ENCODE measurements at places on chromosomes 4 and X. TPM values are rescaled to one million over a fixed set of nuclear protein-coding genes. Genes with fewer than 3 reads are reported as not detected.

DNA sequence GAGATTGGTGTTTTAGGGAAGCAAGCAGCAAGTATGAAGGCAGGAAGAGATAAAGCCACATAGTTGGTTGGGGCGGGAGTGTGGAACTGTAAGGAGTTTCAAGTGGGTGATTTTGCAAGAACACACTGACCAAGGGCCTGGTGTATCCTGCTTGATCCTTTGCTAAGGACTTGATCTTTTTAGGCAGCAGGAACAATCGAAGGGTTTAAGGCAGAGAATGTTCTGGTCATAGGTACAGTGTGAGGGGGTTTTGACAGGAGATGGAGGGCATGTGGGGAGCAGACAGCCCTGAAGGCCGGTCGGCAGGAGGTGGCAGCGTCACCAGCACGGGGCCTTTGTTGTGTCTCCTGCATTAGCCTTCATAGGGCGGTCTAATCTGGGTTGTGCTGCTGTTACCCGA is 54.7 kb downstream of the FAM193A start:
- H3K36me3 ChIP-seq: no peaks in the 10 kb centered on the region
- H3K4me3 ChIP-seq: no peak overlapping the region
- no peak overlapping the region for H3K27ac ChIP-seq
- no peak for DNase-seq
- H3K27me3 ChIP-seq: no peaks in the 10 kb centered on the region

The ARMCX4 gene
- total RNA-seq: 16.5 TPM

DNA sequence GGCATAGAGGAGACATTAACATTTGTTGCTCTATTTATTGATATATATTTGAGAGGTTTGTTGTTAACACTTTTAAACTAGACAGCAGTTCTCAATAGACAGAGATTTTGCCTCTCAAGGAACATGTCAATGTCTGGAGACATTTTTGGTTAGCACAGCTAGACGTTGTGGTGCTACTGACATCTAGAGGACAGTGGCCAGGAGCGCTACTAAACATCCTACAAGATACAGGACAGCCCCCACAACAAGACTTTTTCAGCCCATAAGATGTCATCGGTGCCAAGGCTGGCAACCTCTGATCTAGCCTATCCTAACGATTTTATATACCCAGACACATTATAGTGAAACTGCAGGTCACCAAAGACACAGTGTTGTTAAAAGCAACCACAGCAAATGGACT is 18.4 kb upstream of the CTSO start:
- no peak overlapping the region for H3K4me3 ChIP-seq
- H3K36me3 ChIP-seq: no peaks in the 10 kb centered on the region
- no peaks in the 10 kb centered on the region for H3K27me3 ChIP-seq

DNA sequence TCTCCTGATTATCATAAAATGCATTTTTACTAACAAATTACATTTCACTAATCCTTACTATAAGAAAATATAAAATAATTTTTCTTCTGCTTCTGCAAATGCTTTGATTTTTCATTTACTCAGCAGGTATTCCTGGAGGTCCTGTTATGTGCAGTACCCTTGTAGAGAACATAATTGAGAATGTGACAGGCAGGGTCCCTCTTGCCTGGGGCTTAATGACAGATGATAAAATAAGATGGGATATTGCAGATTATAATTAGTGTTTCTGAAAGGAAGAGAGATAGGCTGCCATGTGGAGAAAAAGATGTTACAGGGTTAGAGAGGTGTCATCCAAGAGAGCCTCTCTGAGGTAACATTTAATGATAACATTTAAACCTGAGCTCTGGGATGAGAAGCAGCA is 128.9 kb downstream of the MAD2L1 start:
- H3K27me3 ChIP-seq: no peaks in the 10 kb centered on the region
- H3K36me3 ChIP-seq: no peaks in the 10 kb centered on the region
- DNase-seq: no peak
- H3K27ac ChIP-seq: no peak overlapping the region

DNA sequence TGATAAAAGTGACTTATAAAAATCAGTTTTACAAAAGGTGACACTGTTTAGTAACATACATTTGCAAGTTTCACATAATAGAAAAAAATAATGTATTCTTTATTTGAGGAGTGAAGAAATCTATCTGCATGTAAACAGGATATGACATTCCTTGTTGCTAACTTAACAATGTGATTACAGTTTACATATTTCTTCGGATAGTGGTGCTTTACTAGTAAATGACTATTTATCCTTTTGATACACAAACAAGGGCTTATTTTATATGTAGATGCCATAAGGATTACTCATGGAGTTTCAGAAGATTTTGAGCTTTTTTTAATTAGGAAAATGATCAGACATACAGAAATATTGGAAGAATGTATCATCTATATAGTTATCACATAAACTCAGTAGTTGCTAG is 126.5 kb downstream of the SLIT2 start:
- no peaks in the 10 kb centered on the region for H3K4me1 ChIP-seq
- H3K27me3 ChIP-seq: no peaks in the 10 kb centered on the region
- no peaks in the 10 kb centered on the region for H3K36me3 ChIP-seq
- no peak overlapping the region for H3K27ac ChIP-seq

GRCh38 chr4:37675587-37676290 is 10.4 kb downstream of the RELL1 start:
- no peaks in the 10 kb centered on the region for H3K36me3 ChIP-seq
- H3K4me3 ChIP-seq: no peak overlapping the region
- peaks cover 54% of the 10 kb centered on the region for H3K4me1 ChIP-seq
- no peaks in the 10 kb centered on the region for H3K27me3 ChIP-seq
- no peak overlapping the region for H3K27ac ChIP-seq

DNA sequence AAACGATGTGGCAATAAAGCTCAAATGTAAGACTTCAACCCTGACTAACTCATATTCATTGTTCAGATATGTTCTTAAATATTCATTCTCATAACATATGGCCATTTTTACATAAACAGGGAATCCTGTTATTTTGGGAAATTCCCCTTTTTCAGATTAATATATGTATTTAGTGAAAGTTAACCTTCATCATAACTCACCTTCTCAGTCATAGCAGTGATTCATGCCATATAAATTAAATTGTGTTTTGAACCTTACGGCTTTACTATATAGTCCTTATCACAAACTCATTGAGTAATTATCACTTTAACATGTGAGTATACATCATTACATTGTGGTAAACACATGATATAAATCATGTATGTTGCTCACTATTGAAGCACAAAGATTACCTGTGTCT is 392.5 kb upstream of the TRAM1L1 start:
- H3K4me1 ChIP-seq: no peaks in the 10 kb centered on the region
- DNase-seq: no peak
- H3K27me3 ChIP-seq: no peaks in the 10 kb centered on the region

DNA sequence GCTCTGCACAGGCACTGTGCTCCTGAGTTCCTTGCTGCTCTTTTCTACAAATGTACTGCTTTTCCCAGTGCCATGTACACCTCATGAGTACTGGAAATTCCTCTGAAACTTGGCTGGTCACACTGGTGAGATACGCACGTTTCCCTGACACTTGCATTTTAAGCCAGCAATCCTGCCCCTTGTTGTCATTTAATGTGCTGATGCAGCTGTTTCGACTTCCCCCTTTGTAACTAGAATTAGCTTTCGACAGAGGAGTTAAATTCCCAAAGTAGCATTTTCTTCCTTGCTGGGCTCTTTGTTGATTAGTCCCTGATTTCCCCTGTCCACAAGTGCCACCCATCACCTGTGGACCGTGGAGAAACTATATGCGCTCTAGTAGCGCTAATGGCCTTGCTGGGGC is 77.5 kb downstream of the IQCM start:
- H3K27ac ChIP-seq: no peak overlapping the region
- no peak for DNase-seq
- H3K4me1 ChIP-seq: no peaks in the 10 kb centered on the region
- no peak overlapping the region for H3K4me3 ChIP-seq
- no peaks in the 10 kb centered on the region for H3K36me3 ChIP-seq
- no peaks in the 10 kb centered on the region for H3K27me3 ChIP-seq

The KLHL5 gene
- total RNA-seq: 27.0 TPM

The RAB41 gene
- total RNA-seq: not detected

- no peaks in the 10 kb centered on the region for H3K4me1 ChIP-seq
- no peaks in the 10 kb centered on the region for H3K36me3 ChIP-seq
- no peak overlapping the region for H3K4me3 ChIP-seq
- H3K27me3 ChIP-seq: no peaks in the 10 kb centered on the region
- DNase-seq: no peak
- H3K27ac ChIP-seq: no peak overlapping the region
Measured at GRCh38 chr4:144739511-144740033, 93.6 kb downstream of the HHIP start.

The NAT8L gene
- total RNA-seq: 1.7 TPM

DNA sequence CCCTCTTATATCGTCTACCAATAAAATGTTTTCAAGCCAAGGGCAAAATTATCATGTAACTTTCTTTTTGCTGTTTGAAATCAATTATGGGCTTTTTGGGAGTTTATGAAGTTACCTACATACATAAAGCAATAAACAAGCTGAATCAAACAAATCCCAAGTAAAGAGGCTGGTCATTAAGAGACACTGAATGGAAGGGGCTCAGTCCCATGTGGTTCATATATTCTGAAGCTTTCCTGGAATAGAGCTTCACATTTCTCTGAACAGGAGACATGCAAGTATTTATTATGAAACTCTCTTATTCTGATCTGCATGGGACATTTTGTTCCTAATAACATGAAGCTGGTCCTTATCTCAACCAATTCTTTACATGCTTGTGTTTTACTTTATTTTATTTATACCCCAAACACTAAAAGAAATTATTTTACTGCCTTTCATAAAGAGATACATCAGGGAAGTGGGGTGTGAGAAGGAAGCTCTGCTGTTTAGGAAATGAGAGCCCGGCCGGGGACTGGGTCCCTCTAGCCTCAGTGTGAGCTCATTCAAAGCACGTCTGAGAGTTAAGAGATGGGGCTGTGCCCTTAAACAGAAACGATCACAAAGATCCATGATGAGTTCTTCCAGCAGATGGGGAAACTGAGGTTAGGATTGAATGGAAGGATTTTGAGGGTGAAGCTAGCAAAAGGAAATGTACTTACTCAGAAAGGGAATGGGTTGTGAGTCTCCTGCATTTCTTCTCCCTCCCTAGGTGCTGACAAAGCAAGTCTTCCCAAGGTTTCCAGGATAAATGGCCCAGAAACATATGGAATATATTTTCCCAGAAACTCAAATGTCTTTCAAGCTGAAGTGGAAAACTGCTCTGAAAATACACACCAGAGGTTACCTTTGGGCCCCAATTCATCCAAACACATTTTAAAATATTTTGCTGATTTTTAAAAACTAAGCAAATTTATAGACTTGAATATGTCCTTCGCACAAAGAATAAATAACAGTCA is 93.1 kb upstream of the LNX1 start:
- H3K36me3 ChIP-seq: no peaks in the 10 kb centered on the region
- H3K27ac ChIP-seq: peak overlapping the region; percentile 3
- H3K4me3 ChIP-seq: no peak overlapping the region
- no peaks in the 10 kb centered on the region for H3K27me3 ChIP-seq
- DNase-seq: no peak

The BANK1 gene
- total RNA-seq: 1.5 TPM

- no peak overlapping the region for H3K4me3 ChIP-seq
- H3K4me1 ChIP-seq: no peaks in the 10 kb centered on the region
- no peak for DNase-seq
Measured at GRCh38 chrX:57640674-57641016, 39.4 kb downstream of the NLRP2B start.

DNA sequence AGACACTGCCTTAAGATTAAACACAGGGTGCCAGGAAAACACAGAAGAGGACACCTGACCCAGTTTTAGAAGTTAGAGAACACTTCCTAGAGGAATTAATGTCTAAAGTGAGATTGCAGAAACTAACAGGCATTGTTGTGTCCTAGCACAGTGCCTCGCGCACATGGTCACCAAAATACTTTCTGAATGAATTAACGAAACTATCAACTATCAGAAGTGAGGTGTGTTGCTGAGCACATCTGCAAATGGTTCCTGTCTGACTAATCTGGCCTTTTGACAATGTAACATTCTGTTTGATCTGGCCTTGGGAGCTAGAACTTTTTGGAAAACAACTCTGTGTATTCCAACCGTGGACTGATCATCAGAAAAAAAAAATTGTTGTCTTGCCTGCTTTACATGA is 556.8 kb upstream of the LCORL start:
- H3K4me3 ChIP-seq: no peak overlapping the region
- no peak for DNase-seq
- H3K27me3 ChIP-seq: no peaks in the 10 kb centered on the region

The TECRL gene
- not detected for total RNA-seq

The GPR82 gene
- not detected for total RNA-seq

GRCh38 chr4:94676970-94677369 is 80.8 kb upstream of the BMPR1B start:
- no peak overlapping the region for H3K4me3 ChIP-seq
- H3K27ac ChIP-seq: no peak overlapping the region
- no peaks in the 10 kb centered on the region for H3K4me1 ChIP-seq
- no peaks in the 10 kb centered on the region for H3K36me3 ChIP-seq

GRCh38 chr4:108052558-108053120 is 63.0 kb downstream of the HADH start:
- H3K4me3 ChIP-seq: no peak overlapping the region
- no peak for DNase-seq
- H3K27me3 ChIP-seq: no peaks in the 10 kb centered on the region
- H3K4me1 ChIP-seq: peaks cover 3% of the 10 kb centered on the region
- no peak overlapping the region for H3K27ac ChIP-seq
- no peaks in the 10 kb centered on the region for H3K36me3 ChIP-seq

The AKAP14 gene
- not detected for total RNA-seq

The GCNA gene
- total RNA-seq: 9.1 TPM

- no peak overlapping the region for H3K27ac ChIP-seq
- DNase-seq: no peak
- H3K36me3 ChIP-seq: no peaks in the 10 kb centered on the region
Measured at GRCh38 chrX:19883878-19884277, 3.5 kb downstream of the SH3KBP1 start.

DNA sequence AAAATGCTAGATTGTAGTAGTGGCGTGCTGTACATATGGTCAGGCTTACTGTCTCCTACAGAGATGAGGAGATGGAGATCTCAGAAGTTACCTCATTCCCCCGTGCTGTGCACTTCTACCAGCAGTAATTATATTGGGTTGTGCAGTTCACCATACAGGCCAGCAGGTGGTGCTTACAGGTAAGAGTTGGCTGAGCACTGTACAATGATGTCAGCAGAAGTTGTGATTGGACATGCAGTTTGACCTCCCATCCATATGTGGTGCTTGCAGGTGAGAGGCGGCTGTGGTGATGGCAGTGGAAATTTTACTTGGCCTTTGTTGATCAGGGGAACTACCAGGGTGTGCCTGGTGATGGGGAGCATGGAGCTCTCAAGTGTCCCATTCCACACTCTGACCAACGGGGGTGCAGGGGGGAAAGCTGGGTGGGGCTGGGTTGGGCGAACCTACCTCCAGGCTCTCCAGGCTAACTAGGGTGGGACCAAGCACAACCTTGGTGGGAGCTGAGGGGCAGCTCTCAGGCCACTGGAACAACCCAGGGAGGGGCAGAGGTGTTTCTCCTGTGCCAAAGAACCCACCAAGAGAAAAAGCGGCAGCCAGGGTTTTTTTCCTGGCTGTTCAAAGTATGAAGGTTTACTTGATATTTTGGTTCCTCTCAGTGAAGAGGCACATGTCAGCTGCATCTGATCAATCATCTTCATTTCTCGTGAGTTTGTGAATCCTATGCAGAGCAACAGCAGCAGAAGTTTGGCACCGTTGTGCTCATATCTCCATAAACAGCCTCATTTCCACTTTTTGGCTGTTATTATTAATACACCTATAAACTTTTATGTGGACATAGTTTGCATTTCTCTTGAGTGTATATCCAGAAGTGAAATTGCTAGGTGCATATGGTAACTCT is 73.8 kb upstream of the FREM3 start:
- no peaks in the 10 kb centered on the region for H3K27me3 ChIP-seq
- H3K4me1 ChIP-seq: no peaks in the 10 kb centered on the region
- H3K27ac ChIP-seq: no peak overlapping the region
- H3K4me3 ChIP-seq: no peak overlapping the region
- no peak for DNase-seq
- no peaks in the 10 kb centered on the region for H3K36me3 ChIP-seq

GRCh38 chrX:9770319-9770718 is 4.7 kb upstream of the GPR143 start:
- H3K4me3 ChIP-seq: no peak overlapping the region
- H3K27me3 ChIP-seq: no peaks in the 10 kb centered on the region
- H3K4me1 ChIP-seq: no peaks in the 10 kb centered on the region

All from vagina (tissue), 2 donors.